ENCODE measurements at places on chromosomes 7 and 10.

GRCh38 chr10:123551259-123551658 lies 114.9 kb upstream of the GPR26 start:
- DNase-seq = no peak

DNA sequence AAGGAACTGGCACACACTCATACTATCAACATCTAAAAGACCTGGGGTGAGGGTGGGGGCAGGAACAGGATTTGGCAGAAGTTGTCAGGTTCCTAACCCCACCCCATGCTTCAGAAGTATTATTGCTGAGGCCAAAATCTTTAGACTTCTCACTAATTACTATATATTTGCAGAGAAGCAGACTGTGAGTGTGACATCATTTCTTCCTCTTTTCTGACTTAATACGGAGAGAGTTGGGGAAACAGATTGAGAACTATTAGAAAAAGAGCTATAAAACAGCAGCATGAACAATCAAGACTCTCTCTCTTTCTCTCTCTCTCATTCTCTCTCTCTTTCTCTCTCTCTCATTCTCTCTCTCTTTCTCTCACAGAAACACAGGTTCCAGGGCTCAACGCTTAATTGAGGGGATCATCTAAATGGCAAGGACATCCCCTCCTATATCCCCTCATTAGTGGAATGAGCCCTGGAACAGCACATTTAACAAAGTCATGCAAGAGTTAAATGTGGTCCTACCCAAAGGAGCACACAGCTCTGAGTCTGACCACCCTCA lies 94.8 kb downstream of the KCNMA1 start:
- DNase-seq = no peak

DNA sequence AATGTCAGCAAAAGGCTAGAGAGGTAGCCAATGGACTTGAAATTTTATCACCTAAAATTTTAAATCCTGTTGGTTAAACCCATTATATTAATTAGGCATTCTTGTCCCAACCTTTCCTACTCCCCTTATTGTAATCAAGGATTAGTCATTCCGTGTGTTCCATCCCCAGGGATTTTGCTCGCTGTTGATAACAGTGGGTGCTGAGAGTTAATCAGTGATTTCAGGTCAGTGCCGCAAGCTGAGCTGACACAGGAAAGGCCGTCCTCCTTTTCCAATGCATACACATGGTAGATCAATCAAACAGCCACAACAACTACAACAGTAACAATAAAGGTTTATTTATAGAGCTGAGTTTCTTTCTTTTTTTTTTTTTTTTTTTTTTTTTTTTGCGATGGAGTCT lies 271.4 kb downstream of the ACTR3B start:
- DNase-seq = no peak

DNA sequence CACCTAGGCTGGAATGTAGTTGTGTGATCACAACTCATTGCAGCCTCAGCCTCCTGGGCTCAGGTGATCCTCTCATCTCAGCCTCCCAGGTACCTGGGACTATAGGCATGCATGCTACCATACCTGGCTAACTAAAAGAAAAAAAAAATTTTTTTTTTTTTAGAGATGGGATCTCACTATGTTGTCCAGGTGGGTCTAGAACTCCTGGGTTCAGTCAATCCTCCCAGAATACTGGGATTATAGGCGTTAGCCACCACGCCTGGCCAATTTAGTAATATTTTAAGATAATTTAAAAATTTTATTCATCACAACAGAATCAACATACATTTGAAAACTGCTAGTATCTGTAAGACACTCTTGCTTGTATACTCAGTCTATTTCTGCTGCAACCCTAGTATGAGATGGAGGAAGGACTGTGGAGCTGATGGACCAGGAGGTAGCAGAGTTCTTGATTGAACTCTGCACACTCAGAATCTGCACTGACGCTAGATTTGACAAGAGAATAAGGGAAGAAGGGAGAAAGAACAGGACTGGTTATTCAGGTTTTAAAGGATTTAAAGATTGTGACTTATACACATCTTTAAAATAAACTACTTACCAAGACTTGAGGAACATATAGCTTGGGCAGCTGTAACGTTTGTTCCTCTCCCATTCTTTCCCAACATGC lies 57.6 kb downstream of the VCL start:
- DNase-seq = peak; percentile 58

GRCh38 chr7:151764056-151764920 lies 112.6 kb downstream of the PRKAG2 start:
- DNase-seq = no peak

- no peak for DNase-seq
Observed at GRCh38 chr7:101968720-101969466, 151.5 kb downstream of the CUX1 start.

DNA sequence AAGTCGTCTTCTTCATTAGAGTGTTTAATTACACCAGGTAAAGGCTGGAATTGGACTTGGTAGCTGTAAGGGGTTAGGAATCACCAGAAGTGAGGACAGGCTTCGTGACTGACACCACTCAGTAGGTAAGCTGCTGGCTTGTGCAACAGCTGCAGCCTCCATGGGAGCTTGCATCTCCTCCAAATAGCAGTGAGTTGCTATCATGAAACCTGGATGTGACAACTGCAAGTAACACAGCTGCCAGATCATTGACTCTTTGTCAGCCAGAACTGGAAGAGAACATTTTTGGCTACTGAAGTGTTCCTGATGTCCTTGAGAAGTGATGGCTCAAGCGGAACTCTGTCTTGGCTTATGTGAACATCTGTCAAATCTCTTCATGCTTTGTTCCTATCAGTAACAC lies 64.1 kb upstream of the MSRB2 start:
- DNase-seq = no peak

DNA sequence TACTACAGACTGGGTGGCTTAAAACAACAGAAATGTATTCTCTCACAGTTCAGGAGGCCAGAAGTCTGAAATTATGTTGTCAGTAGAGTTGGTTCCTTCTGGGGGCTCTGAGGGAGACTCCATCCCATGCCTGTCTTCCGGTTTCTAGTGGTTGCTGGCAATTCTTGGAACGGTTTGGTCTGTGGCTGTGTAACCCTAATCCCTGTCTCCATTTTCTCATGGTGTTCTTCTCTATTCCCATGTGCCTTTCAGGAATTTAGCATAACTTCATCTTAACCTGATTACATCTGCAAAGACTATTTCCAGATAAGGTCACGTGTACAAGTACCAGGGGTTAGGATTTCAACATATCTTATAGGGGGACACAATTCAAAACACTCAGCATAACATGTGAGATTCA lies 73.2 kb downstream of the FAM241B start:
- DNase-seq = no peak

- DNase-seq = peak; percentile 94
Observed at GRCh38 chr10:31101123-31101522, 69.5 kb upstream of the ZNF438 start.

DNA sequence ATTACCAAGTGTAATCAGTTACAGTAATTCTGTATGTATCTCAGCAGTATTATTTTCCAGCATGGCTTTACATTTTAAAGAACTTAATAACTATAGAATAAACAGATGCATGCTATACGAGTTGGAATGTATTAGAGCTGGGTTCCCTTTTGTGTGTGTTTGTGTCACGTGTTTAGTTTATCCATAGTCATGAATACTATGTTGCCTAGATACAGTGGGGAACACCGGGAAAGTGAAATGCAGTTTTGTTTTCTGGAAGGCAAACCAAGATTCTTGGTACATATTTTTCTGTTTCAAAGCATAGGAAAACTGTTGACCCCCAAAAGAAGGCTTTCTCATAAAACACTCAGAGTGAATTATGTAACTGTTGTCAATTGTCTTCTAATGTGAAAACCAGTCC lies 119.0 kb downstream of the FANK1 start:
- DNase-seq = no peak

GRCh38 chr7:44263326-44264082 lies 61.9 kb downstream of the CAMK2B start:
- DNase-seq = no peak

DNA sequence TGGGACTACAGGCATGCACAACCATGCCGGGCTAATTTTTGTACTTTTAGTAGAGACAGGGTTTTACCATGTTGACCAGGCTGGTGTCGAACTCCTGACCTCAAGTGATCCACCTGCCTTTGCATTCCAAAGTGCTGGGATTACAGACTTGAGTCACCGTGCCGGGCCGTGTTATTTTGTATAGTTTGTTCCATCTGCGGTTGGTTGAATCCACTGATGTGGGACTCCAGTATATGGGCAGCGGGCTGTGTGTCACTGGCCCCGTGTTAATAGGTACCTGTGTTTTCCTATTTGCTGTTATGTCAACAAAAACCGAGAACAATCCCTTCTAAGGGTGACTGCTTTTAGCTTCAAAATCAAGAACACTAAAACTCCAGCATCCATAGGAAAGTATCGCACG lies 297.6 kb upstream of the PITRM1 start:
- no peak for DNase-seq

DNA sequence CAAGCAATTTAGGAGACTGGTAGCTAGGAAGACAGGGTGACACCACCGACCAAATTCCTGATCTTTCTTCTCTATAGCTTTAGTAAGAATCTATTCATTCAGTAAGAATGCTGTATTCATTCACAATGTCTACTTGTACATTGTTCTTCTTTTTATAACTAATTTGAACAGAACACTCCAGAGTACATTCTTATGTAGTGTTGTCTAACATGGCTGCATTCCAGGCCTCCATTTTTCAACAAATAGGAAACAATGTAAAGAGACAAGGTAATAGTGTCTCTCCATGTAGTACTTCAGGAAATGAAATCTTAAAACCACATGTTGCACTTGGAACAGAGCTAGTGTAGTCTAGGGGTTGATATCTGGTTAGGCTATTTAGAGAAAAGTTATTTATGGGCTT lies 1.8 kb downstream of the VCL start:
- DNase-seq = peak; percentile 43

DNA sequence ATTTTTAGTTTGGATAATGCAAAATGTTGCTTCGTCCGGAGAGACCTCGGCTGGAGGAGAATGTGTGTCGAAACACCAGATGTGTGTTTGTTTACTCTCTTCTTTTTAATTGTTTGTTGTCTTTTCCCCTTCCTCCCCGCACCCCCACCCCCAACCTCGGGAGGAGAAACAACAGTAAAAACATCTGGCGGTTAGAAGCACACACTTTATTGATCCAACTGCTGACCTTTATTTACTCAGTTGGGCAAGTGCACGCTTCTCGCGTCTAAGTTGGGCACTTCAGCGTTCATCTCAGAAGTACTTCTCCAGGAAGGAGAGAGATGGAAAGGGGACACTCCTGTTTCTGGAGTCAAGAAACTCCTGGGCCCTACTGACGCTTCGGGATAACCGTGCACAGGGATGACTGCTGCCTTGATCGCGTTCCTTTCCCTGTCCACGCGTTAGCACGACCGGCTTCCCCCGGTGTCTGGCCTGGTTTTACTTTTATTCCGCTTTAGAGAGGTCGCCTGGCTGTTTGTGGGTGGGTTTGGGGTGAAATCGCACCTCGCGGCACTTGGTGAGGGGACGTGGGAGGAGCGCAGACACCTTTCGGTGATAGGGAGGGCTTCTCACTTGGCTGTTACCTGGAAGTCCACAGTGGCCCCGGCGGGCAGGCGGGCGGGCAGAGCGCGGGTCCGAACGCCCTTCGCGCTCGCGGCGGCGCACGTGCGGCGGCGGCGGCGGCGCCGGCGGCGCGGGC lies 168.3 kb upstream of the PPP1R3A start:
- DNase-seq = no peak

- no peak for DNase-seq
Observed at GRCh38 chr10:55837273-55837672, 523.8 kb downstream of the ZWINT start.

- no peak for DNase-seq
Observed at GRCh38 chr7:144004703-144005102, 4.6 kb downstream of the OR6B1 start.

GRCh38 chr10:116160271-116160670 lies 112.7 kb downstream of the GFRA1 start:
- DNase-seq = no peak

GRCh38 chr7:44408596-44408995 lies 81.9 kb downstream of the NUDCD3 start:
- no peak for DNase-seq

DNA sequence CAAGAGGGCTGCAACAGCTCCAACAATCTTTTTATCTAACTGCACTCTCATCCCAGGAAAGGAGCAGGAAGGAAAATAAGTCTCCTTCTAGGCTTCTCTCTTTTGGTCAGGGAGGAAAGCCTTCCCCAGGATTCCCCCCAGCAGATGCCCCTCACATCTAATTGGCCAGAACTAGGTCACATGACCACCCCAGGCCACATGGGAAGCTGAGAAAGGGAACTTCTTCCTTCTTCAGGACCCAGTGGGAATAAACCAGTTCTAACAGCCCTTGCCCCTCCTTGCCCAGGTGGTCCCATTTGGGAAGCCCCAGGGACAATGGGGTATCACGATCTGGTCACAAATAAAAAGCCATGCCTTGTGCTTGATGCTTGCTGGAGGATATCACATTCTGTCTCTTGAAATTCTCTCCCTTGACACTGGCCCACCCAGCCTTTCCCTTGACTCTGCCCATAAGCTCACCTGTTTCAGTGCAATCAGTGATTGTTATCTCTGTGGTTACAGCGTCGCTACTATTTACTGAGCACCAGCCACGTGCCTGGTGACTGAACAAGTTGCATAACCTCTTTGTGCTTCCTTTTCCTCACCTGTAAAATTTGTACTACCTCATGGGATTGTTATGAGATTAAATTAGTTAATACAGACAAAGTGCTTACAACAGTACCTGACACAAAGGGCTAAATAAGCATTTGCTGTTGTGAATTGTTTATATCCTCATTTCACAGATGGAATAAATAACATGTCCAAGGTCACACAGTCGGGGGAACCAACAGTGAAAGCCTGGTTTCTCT lies 9.0 kb upstream of the TACR2 start:
- DNase-seq = peak; percentile 81

DNA sequence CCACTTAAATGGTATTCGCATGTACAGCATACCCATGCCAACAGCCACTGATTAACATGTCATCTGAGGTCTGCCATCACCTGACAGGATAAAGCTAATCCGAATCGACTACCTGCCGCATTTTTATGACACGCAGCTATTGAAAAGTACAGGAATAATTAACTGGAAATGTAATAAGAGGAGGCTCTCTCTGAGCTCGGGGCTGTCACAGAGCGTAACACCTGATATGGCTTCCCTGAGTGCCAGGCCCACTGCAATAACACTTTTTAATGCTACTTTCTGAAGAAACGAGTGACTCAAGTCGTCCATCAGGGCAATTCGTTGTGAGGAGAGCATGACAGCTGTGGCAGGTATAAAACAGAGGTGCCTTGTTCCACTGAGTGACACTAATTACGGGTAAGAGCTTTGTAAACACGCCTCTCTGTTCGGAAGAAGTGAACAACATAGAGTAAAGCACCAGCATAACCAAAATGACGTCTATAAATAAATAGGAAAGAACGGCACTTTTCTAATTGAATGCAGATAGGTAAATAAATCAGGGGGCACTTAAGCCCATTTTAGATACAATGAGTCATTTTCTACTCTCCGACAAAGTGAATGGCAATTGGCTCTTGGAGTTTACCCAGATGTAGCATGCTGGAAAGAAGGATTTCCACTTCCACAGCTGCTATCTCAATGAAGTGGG lies 56.5 kb upstream of the CREB5 start:
- DNase-seq = no peak

Measured in bronchial epithelial cell (primary cell).